Stimulated activated CD8-positive, alpha-beta memory T cell treated with anti-CD3 and anti-CD28 coated beads, Interleukin-15, amount 100 ng/mL, for 24 hours (primary cell): ENCODE measurements at places on chromosomes 2 and 18.

- DNase-seq = no peak
Observed at GRCh38 chr2:150212722-150213171, 274.7 kb downstream of the RND3 start.

GRCh38 chr18:58785171-58785805 is 79.4 kb upstream of the ZNF532 start:
- DNase-seq = no peak

GRCh38 chr2:110819711-110820110 is 87.3 kb downstream of the ACOXL start:
- no peak for DNase-seq

DNA sequence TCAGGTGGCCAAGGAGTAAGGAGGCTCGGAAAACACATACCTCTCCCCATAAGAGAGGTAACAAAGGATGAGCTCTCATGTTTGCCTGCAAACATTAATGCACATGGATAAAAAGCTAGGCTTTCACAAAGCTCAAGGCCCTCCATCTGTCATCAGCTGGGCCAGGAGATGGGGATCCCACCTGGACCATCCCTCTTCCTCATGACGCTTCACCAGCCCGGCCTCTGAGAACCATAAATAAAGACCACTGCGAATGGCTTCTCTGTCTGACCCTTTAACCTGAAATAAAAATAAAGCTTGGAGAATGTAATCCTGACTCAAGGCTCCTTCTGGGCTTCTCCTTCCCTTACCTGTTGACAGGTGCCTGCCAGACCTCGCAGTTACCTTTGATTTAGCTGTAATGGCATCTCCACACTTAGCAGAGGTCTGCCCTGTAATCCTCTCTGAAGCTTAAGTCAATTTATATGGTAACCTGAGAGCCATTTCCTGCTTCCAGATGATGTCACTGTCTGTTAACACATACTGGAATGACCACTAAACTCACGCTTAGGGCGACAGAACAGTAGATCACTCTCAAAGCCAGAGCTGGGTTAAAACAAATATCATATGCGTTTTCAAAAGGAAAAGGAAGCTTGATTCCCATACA is 29.3 kb upstream of the FOXI3 start:
- no peak for DNase-seq

DNA sequence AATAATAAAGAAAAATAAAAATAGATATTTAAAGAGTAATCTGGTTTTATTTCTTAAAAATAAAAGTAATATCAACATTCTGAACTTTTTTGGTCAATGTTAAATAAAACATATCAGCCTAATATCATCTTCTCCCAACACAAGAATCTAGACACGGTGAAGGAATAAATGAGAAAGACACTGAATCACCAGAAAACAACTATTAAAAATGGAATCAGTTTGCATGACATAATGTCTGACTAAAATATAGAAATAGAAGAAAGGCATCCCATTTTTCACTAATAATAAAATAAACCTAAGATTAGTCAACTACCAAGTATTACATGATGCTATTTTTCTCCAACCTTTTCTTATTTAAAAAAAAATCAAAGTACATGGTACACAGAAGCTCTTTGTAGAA is 30.8 kb upstream of the TNFAIP6 start:
- no peak for DNase-seq

DNA sequence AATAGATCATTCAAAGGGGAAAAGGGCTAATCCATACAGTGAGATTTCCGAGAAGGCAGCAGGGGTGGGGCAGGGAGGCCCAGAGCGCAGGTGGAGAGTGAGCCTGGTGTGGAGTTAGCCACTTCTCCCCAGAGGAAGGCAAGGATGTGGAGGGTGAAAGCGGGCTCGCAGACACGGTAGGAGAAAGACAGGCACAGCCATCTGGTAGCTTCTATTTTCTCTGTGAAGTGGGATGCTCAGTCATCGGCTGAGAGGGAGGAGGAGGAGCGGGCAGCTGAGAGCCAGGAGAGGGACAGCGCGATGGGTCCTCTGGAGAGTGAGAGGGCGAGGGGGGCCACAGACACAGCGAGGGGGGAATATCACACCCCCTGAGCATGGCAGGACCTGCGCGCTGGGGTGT is 153.3 kb upstream of the NDUFV2 start:
- DNase-seq = no peak

- DNase-seq = no peak
Observed at GRCh38 chr2:18651842-18652774, 62.7 kb upstream of the NT5C1B start.
